ENCODE measurements at places on chromosomes 2 and 18.

GRCh38 chr2:204705243-204705932 lies 160.1 kb downstream of the PARD3B start:
- peak; percentile 20 for DNase-seq

- DNase-seq = no peak
Observed at GRCh38 chr18:79299711-79300110, 96.0 kb upstream of the NFATC1 start.

- DNase-seq = no peak
Observed at GRCh38 chr18:3246635-3247239, 864 bp upstream of the MYL12A start.

DNA sequence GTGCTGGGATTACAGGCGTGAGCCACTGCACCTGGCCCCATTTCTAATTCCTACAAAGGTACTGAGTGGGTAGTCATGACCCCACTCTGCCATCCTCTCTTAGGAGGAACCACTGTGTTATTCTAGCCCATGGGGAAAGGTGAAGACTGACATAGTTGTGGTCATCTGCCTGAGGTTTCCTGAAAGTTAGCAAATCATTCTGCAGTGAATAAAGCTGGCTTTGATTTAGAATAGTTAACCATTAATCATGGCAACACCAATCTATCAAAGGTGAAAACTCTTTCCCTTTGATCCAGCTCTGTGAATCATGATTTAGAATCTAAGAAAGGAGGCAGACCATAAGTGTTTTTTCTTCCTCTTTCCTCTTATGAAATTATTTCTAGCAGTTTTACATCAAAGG lies 50.8 kb downstream of the SUMO1 start:
- DNase-seq = peak; percentile 42

DNA sequence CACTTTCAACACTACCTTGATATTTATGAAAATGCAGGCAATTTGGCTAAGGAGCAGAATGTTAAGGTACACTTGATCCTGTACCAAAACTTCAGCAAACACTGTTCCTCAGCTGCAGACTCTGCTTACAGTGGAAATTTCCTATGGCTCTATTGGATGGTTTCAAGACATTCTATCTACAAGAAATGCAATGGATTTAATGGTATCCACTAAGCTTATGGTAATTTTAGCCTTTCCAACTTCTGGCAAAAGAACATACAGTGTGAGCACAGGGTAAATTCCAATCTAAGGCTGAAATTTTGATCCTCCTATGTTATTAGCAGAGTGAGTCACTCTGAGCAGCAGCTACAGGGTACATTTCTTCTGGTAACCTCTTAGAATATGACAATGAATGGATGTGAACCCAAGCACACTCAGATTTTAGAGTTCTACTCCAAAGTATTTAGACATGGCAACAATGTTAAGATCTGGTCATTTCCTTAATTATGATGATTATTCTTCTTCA lies 361.8 kb upstream of the PIK3C3 start:
- DNase-seq = no peak

- no peak for DNase-seq
Observed at GRCh38 chr18:3067722-3068121, 54.8 kb upstream of the LPIN2 start.

GRCh38 chr2:230924470-230925341 lies at the start of gene GPR55:
Gene GPR55, minus strand, starts transcription at chr2:230925242. Its CDS starts 14,280 bp downstream, at chr2:230910962.
- no peak for DNase-seq
